ENCODE measurements at places on chromosomes 13 and 19. TPM values are rescaled to one million over a fixed set of nuclear protein-coding genes. Genes with fewer than 3 reads are reported as not detected.

DNA sequence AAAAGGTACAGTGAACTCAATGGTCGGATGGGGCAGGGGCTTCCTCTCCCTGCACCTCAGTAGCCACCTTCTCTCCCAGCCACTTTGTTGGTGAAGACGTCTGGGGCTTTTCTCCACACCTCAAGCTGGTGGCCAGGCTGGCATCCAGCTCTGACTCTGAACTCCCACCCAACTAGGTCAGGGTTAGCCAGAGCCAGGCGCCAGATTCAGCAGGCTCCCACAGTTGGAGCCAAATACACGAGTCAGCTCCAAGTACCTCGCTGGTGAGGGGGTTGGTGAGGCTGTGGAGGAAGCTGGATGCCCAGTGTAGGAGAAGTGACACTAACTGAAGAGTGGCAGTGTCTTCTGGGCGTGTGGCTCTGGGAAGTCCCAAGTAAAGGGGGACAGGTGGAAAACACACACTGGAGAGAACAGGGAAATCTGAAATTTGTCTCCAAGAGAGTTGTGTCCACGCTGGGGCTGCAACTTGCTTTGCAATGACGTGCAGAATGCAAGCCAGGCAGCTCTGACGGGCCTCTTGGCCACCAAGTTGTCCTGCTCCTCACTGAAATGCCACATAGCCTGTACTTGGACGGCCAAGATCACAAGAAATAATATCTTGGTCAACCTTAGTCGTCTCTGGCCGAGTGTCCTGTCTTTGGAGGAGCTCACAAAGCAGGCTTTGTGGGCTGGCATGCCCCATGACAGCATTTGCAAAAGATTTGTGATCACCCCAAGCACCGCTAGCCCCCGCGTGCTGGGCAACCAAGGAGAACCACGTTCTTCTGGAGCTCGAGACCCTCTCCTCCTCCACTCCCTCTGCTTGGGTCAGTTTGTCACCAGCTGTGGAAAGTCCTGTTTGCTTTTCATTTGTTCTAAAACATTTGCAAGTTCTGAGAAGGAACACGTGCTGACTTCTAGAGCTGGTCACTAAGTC, 18.1 kb downstream of the SLC7A1 start:
- no peak overlapping the region for H3K27ac ChIP-seq
- H3K27me3 ChIP-seq, result no peaks in the 10 kb centered on the region
- H3K36me3 ChIP-seq, result no peaks in the 10 kb centered on the region

The PSG6 gene
- not detected for total RNA-seq

DNA sequence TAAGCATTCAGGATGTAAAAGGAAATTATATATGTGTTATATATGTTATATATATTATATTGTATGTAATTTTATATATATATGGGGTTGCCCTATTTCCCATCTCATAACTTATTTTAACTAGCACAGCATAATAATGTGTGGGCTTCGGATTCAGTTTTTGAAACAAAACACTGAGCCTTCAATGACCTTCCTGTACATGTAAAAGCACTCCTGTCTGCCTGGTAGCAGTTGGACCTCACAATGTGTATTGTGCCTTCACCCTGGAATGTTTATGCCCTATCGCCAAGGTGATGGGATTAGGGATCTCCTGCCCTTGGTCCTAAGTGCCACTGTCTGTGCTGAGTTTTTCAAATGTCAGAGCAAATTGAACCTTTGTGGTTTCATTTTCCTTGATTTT, 968.8 kb downstream of the TUBA3C start:
- H3K36me3 ChIP-seq, result no peaks in the 10 kb centered on the region
- H3K4me3 ChIP-seq, result no peak overlapping the region
- H3K27ac ChIP-seq, result no peak overlapping the region

DNA sequence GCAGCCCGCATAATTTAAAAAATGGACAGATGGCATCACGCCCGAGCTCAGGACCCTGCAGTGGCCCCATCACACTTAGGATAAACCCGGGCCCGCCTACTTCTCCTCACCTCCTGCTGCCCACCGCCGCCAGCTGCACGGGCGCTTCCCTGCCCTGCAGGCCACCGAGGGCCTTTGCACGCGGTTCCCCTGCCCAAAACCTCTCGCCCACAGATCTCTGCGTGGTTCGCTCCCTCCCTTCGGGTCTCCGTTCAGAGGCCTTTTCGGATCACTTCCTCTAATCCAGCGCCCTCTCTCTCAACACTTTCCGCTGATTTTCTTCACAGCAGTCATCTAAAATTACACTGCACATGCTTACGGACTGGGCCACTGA, 1.8 kb downstream of the SHISA7 start:
- H3K27me3 ChIP-seq, result peaks cover 56% of the 10 kb centered on the region
- no peak overlapping the region for H3K27ac ChIP-seq
- no peaks in the 10 kb centered on the region for H3K36me3 ChIP-seq
- H3K4me1 ChIP-seq, result peaks cover 3% of the 10 kb centered on the region
